ENCODE measurements at places on chromosomes 1 and 21. TPM values are rescaled to one million over a fixed set of nuclear protein-coding genes. Genes with fewer than 3 reads are reported as not detected.

- no peaks in the 10 kb centered on the region for H3K36me3 ChIP-seq
- H3K4me1 ChIP-seq: no peaks in the 10 kb centered on the region
- H3K4me3 ChIP-seq: no peak overlapping the region
- H3K27me3 ChIP-seq: no peaks in the 10 kb centered on the region
- no peak overlapping the region for H3K27ac ChIP-seq
Observed at GRCh38 chr1:51210676-51211075, 25.4 kb upstream of the RNF11 start.

The HUNK gene
- 1.8 TPM for total RNA-seq

The AGBL4 gene
- total RNA-seq: not detected

DNA sequence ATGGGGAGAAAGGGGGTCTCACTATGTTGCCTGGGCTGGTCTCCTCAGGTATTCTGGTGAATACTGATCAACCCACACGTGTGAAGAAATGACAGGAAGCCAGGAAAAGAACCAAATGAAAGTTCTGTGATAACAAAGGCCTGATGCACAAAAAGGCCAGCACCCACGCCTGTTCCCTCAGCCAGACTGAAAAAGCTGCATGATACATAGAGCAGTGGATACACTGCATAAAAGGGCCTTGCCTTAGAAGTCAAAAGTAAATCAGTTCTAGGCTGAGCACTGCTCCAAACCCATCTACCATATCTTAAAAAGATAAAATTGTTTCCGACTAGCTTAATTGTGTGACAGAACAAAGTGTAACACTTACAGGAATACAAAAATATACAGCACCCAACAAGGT is 36.9 kb upstream of the PSMG1 start:
- peaks cover 52% of the 10 kb centered on the region for H3K36me3 ChIP-seq
- no peak for DNase-seq
- no peaks in the 10 kb centered on the region for H3K27me3 ChIP-seq
- no peak overlapping the region for H3K27ac ChIP-seq

The CATSPERE gene
- 1.2 TPM for total RNA-seq

DNA sequence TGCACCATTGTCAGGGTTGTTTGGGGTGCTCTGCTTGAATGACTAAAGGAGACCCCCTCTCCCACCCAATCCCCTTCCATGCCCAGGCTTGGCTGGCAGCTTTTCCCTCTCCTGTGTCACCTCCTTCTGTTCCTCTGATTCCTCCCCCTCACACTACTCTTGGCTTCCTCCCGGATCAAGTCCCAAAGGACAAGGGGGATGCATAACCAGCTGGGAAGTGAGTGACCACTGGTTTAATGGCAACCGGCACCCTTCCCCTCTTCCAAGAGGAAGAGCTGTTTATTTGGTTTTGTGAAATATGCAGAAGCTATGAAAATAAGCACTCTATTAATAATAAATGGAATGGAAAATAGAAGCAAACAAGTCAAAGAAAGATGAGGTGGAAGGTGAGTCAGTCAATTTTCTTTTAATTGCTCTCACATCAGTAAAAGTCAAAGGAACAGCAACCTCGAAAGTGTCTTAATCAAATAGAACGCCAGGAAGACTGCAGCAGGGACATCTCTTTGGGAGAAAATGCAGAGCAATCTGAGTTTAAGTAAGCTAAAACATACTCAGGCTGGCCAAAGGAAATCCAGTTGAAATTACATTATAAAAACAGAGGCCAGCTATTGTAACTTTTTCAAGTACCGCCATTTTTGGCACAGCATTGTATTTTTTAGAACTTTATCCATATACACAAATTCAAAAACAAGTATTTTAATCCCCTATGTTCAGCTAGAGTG is 322.5 kb downstream of the SIPA1L2 start:
- H3K4me1 ChIP-seq: peaks cover 15% of the 10 kb centered on the region
- no peak overlapping the region for H3K4me3 ChIP-seq
- H3K27ac ChIP-seq: no peak overlapping the region
- H3K27me3 ChIP-seq: no peaks in the 10 kb centered on the region
- DNase-seq: no peak
- no peaks in the 10 kb centered on the region for H3K36me3 ChIP-seq

The TNFRSF14 gene
- total RNA-seq: 6.5 TPM

GRCh38 chr21:32007456-32007855 is 134.6 kb downstream of the HUNK start:
- no peak overlapping the region for H3K27ac ChIP-seq
- H3K27me3 ChIP-seq: no peaks in the 10 kb centered on the region
- DNase-seq: no peak
- H3K4me3 ChIP-seq: no peak overlapping the region

DNA sequence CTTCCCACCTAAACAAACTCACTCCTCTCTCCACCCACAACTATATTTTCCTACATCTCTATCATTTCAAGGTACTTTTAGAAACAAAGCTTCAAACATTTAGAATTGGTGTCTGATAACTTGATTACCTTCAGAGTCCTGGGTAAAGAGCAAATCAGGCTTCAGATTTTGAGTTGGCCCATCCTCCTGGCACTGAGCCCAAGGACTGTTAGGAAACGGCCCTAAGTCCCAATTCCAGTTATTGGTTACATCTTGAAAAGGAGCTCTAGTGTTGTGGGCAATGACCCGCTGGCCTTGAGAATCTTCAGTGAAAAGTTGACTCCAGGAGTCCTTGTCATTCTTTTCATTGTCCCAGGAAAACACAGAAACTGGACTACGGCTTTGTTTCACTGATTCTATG is 15.1 kb downstream of the MTFR1L start:
- H3K4me1 ChIP-seq: peaks cover 30% of the 10 kb centered on the region
- peak overlapping the region; percentile 24 for H3K27ac ChIP-seq
- no peaks in the 10 kb centered on the region for H3K27me3 ChIP-seq
- DNase-seq: no peak
- no peak overlapping the region for H3K4me3 ChIP-seq
- H3K36me3 ChIP-seq: peaks cover 25% of the 10 kb centered on the region

- H3K4me3 ChIP-seq: no peak overlapping the region
- no peaks in the 10 kb centered on the region for H3K36me3 ChIP-seq
- no peaks in the 10 kb centered on the region for H3K4me1 ChIP-seq
Observed at GRCh38 chr1:236388332-236388731, 5.8 kb upstream of the EDARADD start.

GRCh38 chr1:18939398-18940302 is 16.8 kb downstream of the IFFO2 start:
- H3K4me1 ChIP-seq: peaks cover 51% of the 10 kb centered on the region
- H3K4me3 ChIP-seq: no peak overlapping the region
- H3K27ac ChIP-seq: no peak overlapping the region
- no peak for DNase-seq
- H3K36me3 ChIP-seq: no peaks in the 10 kb centered on the region

The UBASH3A gene
- not detected for total RNA-seq

DNA sequence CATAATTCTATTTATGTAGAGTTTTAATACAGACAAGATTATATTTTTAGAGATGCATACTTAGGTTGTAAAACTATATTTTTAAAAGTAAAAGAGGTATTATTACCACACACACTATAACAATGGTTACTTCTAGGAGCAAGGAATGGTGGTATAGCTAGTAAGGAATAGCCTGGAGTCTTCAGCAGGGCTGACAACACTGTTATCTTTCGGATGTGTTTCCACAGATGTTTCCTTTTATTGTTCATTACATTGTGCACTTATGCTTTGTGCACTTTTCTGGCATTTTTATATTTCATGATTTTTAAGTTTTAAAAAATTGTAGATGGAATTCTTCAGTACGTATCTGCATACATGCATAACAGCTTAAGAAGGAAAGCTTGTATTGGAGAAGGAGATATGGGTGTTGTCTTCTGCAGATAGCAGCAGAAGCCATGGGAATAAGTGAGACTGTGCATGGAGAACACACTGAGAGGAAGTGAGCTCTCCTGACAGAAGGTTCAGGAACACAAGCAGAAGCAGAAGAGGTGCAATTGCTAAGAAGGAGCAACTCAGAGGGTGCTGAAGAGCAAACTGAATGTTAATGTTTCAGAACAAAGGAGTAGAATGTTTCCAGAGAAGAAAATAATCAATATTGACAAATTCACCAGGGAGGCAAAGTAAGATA is 91.8 kb downstream of the UCHL5 start:
- no peak overlapping the region for H3K4me3 ChIP-seq
- no peaks in the 10 kb centered on the region for H3K36me3 ChIP-seq
- no peak overlapping the region for H3K27ac ChIP-seq
- DNase-seq: no peak
- no peaks in the 10 kb centered on the region for H3K27me3 ChIP-seq
- H3K4me1 ChIP-seq: peaks cover 5% of the 10 kb centered on the region

DNA sequence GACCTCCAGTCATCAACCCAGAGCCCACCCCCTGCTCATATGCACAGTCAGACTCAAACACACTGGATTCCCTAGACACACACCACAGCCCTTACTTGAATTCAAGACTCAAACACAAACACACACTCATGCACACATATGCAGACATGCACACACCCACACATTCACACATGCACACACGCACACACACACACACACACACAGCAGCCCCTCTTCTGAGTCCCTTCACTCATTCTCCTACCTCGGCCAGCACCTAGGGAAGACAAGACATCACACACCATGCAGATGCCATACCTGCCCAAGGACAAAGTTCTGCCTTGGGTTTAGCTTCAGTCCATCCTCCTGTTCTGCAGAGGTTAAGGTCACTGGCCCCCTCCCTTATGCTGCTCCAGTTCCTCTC is 1.6 kb upstream of the HCRTR1 start:
- peaks cover 19% of the 10 kb centered on the region for H3K27me3 ChIP-seq
- H3K36me3 ChIP-seq: peaks cover 3% of the 10 kb centered on the region
- peaks cover 16% of the 10 kb centered on the region for H3K4me1 ChIP-seq
- no peak overlapping the region for H3K4me3 ChIP-seq
- no peak for DNase-seq

DNA sequence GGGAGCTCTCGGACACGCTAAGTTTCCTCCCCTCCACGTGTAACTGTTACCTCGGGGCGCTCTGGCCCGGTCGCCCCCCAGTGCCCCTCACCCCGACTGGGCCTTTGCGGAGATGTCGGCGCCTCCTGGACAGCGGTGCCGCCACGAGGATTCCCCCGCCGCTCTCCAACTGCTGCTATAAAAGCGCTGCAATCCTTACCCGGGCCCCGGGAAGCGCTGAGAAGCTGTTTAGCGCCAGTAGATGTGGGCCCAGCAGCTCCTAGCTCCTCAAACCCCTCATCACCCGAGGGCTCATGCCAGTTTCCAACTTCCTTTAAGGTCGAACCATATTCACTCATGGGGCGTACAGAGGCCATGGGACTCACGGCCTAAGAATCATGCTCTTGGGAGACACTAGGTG is 361 bp upstream of the LMX1A start:
- H3K27ac ChIP-seq: no peak overlapping the region
- peaks cover 17% of the 10 kb centered on the region for H3K4me1 ChIP-seq
- H3K27me3 ChIP-seq: peaks cover 79% of the 10 kb centered on the region
- H3K4me3 ChIP-seq: peak overlapping the region; percentile 18
- DNase-seq: no peak
- H3K36me3 ChIP-seq: no peaks in the 10 kb centered on the region

Measured in osteocyte (in vitro differentiated cells).